AG04450 (cell line): ENCODE measurements at places on chromosomes 5 and 9.

DNA sequence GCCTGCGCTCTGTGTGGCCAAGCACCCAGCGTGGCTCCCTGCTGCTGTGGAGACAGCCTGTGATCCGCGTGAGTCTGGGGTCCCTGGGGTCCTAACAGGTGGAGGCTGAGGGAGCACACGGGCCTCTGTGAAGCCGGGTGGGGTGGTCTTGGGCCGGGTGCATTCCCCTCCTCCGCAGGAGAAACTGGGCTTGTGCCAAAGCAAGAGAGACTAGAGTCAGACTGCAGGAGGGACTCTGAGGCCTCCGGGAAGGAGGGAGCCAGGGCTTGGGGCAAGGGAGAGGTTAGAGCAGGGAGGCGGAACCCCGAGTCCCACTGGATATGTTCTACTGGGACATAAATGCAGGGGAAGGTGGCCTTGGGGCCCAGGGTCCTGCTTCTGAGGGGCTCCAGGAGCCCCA is 10.5 kb downstream of the DNLZ start:
- DNase-seq, result no peak

DNA sequence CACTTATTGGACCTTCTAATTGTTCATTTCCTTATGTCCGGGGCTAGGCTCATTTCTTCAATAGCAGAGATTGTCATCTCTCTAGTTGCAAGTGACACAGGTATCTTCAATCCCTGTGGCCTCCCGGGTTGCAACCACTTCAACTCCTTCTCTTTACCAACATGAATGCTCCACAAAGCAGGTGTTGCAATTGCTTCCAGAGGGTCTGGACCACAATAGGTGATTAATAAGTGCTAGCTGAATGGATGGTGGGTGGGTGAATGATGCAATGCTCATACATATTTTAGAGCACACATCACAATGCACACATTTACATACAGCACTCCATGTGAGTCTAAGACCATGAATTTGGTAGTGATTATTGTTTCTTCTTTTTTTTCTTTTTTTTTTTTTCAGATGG is 2.6 kb downstream of the CEMIP2 start:
- DNase-seq, result no peak

GRCh38 chr5:147490989-147491388 is 18.9 kb downstream of the DPYSL3 start:
- DNase-seq, result no peak

GRCh38 chr9:135939351-135940265 is 21.6 kb downstream of the UBAC1 start:
- DNase-seq, result no peak
